ENCODE measurements at places on chromosomes 4 and X. TPM values are rescaled to one million over a fixed set of nuclear protein-coding genes. Genes with fewer than 3 reads are reported as not detected.

ZFP42 gene
- not detected for total RNA-seq

SERTM2 gene
- total RNA-seq, result not detected

- H3K4me1 ChIP-seq, result no peaks in the 10 kb centered on the region
- no peak overlapping the region for H3K4me3 ChIP-seq
- DNase-seq, result no peak
- no peak overlapping the region for H3K27ac ChIP-seq
These were observed 122.4 kb downstream of the RAP1GDS1 start for GRCh38 chr4:98383431-98384106.

DNA sequence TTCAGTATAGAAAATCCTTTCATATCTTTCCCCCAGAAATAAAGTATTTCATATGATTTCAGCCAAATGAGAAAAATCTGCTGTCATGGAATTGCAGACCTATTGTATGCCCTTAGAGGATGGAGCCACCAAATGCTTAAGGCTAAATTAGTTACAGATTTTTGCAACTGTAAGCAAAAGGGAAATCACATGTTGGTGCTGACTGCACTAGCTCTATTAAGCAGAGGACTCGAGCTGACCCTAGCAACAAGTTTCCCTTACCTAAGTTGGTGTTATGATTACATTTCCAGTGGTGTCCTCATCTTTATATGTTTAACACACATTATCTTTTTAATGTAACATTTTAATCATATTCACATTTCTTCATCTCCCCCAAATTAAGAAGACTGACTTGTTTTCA is 58.3 kb upstream of the DOCK11 start:
- no peak for DNase-seq
- H3K27ac ChIP-seq, result no peak overlapping the region
- H3K4me3 ChIP-seq, result no peak overlapping the region
- H3K36me3 ChIP-seq, result peaks cover 22% of the 10 kb centered on the region

NDNF gene
- total RNA-seq, result not detected

GRCh38 chr4:53306729-53307128 is 59.1 kb downstream of the SCFD2 start:
- no peaks in the 10 kb centered on the region for H3K36me3 ChIP-seq
- H3K4me3 ChIP-seq, result no peak overlapping the region
- no peaks in the 10 kb centered on the region for H3K4me1 ChIP-seq

- peaks cover 13% of the 10 kb centered on the region for H3K4me1 ChIP-seq
- H3K27ac ChIP-seq, result no peak overlapping the region
- no peak overlapping the region for H3K4me3 ChIP-seq
- no peak for DNase-seq
- no peaks in the 10 kb centered on the region for H3K27me3 ChIP-seq
These were observed 3.0 kb upstream of the NXT2 start for GRCh38 chrX:109533631-109534030.

MAGEB17 gene
- not detected for total RNA-seq

- no peak overlapping the region for H3K4me3 ChIP-seq
- H3K4me1 ChIP-seq, result no peaks in the 10 kb centered on the region
- H3K36me3 ChIP-seq, result no peaks in the 10 kb centered on the region
- no peaks in the 10 kb centered on the region for H3K27me3 ChIP-seq
- DNase-seq, result no peak
These were observed 448.3 kb upstream of the ZFP42 start for GRCh38 chr4:187547316-187547715.

STS gene
- total RNA-seq, result 1.0 TPM

DNA sequence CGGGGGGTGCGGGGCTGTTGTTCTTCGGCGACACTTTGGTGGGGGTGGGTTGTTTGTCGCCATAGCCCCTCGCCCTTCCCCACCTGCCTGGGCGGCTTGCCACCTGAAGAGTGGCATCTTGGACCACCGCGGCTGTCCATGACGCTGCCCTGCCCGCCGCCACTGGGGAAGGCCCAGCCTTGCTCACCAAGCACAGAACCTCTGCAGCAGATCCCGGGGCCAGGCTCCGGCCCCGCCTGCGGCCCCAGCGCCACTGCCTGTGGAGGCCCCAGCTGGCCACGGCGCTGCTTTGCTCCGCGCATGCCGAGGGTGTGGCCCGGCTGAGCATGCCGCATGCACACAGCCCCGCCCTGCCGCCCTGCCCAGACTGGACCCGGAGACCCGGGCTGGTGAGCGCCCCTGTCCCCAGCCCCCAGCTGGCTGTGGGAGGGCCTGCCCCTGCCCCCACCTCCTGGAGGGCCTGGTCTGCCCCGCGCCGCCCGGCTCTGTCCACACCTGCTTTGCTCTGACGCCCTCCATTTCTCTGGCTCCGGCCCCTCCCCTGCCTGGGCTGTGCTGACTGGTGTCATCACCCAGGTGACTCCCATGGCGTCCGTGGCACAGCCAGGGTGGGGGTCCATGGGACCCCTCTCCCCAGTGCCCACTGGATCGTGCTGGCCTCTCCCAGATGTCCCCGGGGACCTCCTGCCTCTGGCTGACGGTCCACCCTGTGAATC is 5.3 kb downstream of the NAT8L start:
- DNase-seq, result peak; percentile 27
- no peak overlapping the region for H3K27ac ChIP-seq
- H3K27me3 ChIP-seq, result no peaks in the 10 kb centered on the region
- no peaks in the 10 kb centered on the region for H3K36me3 ChIP-seq
- H3K4me3 ChIP-seq, result no peak overlapping the region
- H3K4me1 ChIP-seq, result no peaks in the 10 kb centered on the region

- no peak overlapping the region for H3K4me3 ChIP-seq
- H3K36me3 ChIP-seq, result no peaks in the 10 kb centered on the region
- DNase-seq, result no peak
- H3K27me3 ChIP-seq, result no peaks in the 10 kb centered on the region
These were observed 64.6 kb downstream of the CLDN34 start for GRCh38 chrX:10031746-10032145.

DNA sequence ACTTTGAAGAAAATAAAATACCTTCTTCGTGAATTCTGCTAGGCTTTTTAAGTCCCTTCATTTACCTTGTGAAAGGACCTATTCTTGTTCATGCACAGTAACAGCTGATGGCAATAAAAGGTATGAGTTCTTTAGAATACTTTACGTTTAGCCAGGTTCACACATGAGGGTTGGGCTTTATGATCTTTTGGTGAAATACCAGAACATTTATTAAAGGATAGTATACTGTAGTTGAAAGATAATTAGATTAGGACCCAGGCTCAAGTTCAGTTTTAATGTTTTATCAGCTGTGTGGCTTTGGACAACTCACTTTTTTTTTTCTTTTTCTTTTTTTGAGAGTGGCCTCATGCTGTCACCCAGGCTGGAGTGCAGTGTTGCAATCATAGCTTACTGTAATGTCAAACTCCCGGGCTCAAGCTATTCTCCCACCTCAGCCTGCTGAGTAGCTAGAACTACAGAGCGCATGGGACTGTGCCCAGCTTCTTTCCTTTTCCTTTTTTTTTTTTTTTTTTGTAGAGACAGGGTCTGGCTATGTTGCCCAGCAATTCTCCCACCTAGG is 28.2 kb upstream of the NEIL3 start:
- H3K4me3 ChIP-seq, result no peak overlapping the region
- H3K27me3 ChIP-seq, result no peaks in the 10 kb centered on the region
- no peak for DNase-seq
- H3K36me3 ChIP-seq, result no peaks in the 10 kb centered on the region
- no peak overlapping the region for H3K27ac ChIP-seq

GRCh38 chr4:27714073-27714472 is 853.4 kb downstream of the STIM2 start:
- DNase-seq, result no peak
- H3K36me3 ChIP-seq, result no peaks in the 10 kb centered on the region
- H3K4me1 ChIP-seq, result no peaks in the 10 kb centered on the region
- H3K27ac ChIP-seq, result no peak overlapping the region

PI4K2B gene
- 15.0 TPM for total RNA-seq

DNA sequence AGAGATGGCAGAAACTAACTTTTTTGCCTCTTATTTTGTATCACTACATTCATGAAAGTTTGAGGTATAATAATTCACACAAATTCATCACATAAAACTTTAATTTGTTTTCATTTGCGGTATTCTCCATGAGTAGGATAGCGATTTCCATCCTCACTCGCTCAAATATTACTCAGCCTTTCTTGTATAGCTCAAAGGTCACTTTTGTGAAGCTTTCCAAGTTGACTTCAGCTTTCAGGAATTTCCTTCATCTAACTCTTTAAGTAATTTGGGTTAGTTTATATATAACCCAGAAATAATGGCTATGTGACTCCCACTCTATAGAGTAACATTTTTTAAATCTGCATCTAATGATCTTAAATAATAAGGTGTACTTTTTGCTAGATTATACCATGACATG is 314.4 kb downstream of the IL1RAPL1 start:
- H3K4me3 ChIP-seq, result no peak overlapping the region
- no peaks in the 10 kb centered on the region for H3K27me3 ChIP-seq
- no peak overlapping the region for H3K27ac ChIP-seq
- DNase-seq, result no peak

- no peak for DNase-seq
- no peaks in the 10 kb centered on the region for H3K27me3 ChIP-seq
- no peak overlapping the region for H3K27ac ChIP-seq
- H3K36me3 ChIP-seq, result no peaks in the 10 kb centered on the region
- H3K4me1 ChIP-seq, result no peaks in the 10 kb centered on the region
These were observed 395.0 kb upstream of the FAT1 start for GRCh38 chr4:187118602-187119120.

DNA sequence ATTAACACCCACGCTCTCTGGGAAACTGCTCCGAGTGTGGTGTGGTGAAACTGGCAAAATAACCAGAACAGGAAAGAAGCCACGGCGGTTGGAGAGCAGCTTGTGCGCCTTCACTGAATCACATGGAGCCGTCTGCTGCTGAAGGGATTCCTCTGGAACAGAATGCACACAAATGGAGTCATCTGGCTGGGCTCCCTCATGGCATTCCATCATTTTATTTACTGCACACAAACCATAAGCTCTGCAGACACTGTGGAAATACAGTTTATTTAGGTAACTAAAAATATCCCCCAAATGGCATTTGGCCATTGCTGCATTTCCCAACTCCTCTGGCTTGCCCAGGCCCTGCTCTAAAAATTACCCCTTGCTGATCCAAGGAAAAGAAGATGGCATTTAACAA is 187.0 kb upstream of the S100G start:
- H3K4me1 ChIP-seq, result no peaks in the 10 kb centered on the region
- DNase-seq, result no peak
- H3K27me3 ChIP-seq, result no peaks in the 10 kb centered on the region
- no peaks in the 10 kb centered on the region for H3K36me3 ChIP-seq
- H3K4me3 ChIP-seq, result no peak overlapping the region
- no peak overlapping the region for H3K27ac ChIP-seq

GRCh38 chr4:165826166-165826565 is 46.9 kb upstream of the TLL1 start:
- H3K27me3 ChIP-seq, result no peaks in the 10 kb centered on the region
- no peak overlapping the region for H3K27ac ChIP-seq
- H3K4me1 ChIP-seq, result no peaks in the 10 kb centered on the region
- H3K36me3 ChIP-seq, result no peaks in the 10 kb centered on the region
- no peak overlapping the region for H3K4me3 ChIP-seq
- no peak for DNase-seq

GRCh38 chr4:77734928-77735327 is 84.2 kb downstream of the CNOT6L start:
- no peak overlapping the region for H3K4me3 ChIP-seq
- peak overlapping the region; percentile 23 for H3K27ac ChIP-seq
- H3K36me3 ChIP-seq, result peaks cover 26% of the 10 kb centered on the region
- DNase-seq, result peak; percentile 47
- peaks cover 37% of the 10 kb centered on the region for H3K4me1 ChIP-seq

HPF1 gene
- 15.0 TPM for total RNA-seq

GRCh38 chrX:14504960-14505538 is 24.3 kb upstream of the GLRA2 start:
- no peaks in the 10 kb centered on the region for H3K4me1 ChIP-seq
- H3K27me3 ChIP-seq, result no peaks in the 10 kb centered on the region
- DNase-seq, result no peak
- no peak overlapping the region for H3K27ac ChIP-seq
- H3K4me3 ChIP-seq, result no peak overlapping the region
- H3K36me3 ChIP-seq, result no peaks in the 10 kb centered on the region

IQCM gene
- not detected for total RNA-seq

- no peak for DNase-seq
- no peak overlapping the region for H3K27ac ChIP-seq
- H3K4me3 ChIP-seq, result no peak overlapping the region
- peaks cover 10% of the 10 kb centered on the region for H3K27me3 ChIP-seq
These were observed 4.4 kb upstream of the APBB2 start for GRCh38 chr4:41218703-41219102.

GRCh38 chrX:34279866-34280560 is 147.9 kb upstream of the FAM47A start:
- no peak for DNase-seq
- H3K27me3 ChIP-seq, result no peaks in the 10 kb centered on the region
- H3K4me1 ChIP-seq, result no peaks in the 10 kb centered on the region
- H3K4me3 ChIP-seq, result no peak overlapping the region
- H3K36me3 ChIP-seq, result no peaks in the 10 kb centered on the region
- H3K27ac ChIP-seq, result no peak overlapping the region

DNA sequence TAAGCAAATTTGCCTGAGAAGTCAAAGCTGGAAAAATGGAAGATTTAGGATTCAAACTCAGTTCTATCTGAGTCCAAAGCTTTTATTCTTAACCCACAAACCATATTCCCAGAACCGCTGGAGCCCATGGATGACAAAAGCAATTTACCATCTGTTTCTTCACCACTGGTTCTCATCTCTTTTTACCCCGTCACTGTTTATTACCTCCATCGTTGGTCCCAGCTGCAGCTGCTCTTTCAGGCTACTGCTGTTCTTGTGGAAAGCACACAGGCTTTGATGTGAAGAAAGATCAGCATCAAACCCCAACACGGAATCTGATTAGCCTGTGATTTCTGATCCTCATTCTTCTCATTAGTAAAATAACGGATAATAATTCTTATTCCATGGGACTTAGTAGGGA is 9.5 kb downstream of the FBXO8 start:
- no peaks in the 10 kb centered on the region for H3K36me3 ChIP-seq
- no peak overlapping the region for H3K27ac ChIP-seq
- DNase-seq, result no peak
- H3K27me3 ChIP-seq, result no peaks in the 10 kb centered on the region
